ENCODE measurements at places on chromosomes 4 and X.
A peak's percentile ranks its signal among the peaks of the same experiment; 100 is the strongest.

DNA sequence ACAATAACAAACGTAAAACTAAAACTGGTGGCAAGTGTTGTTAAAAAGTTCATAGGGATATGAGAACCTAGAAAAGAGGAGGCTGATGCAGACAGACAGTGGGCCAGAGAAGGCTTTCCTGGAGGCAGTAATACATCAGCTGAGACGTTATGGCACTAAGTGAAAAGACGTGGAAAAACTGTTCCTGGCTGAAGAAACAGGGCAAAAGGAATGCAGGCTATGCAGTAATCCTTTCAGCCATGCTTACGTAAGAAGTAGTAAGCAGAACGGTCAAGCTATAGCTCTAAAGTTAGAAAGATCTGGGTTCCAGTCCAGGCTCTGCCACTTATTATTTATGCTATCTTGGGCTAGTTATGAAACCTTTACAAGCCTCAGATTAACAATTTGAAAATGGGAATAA lies 6.4 kb downstream of the LAMTOR3 start:
- DNase-seq: no peak

GRCh38 chrX:44157283-44157682 lies 184.1 kb upstream of the NDP start:
- DNase-seq: no peak

- DNase-seq: no peak
Observed at GRCh38 chrX:72100824-72101351, 30.8 kb downstream of the RTL5 start.

DNA sequence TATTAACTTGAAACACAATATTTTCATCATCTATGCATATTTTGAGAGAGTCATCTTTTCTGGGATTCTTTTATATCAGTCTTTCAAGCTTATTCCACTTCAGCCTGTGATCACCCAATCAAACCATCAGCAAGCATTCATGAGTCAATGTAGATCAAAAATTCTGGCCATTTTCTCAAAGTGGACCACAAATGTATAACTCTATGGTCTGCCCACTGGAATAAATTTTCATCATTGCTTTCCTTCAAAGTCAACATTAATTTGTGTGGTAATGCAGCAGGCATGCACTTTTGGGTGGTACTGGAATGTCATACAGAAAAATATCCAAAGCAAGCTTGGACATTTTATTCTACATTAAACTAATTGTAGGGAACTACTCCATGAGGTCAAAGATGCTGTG lies 1013.0 kb downstream of the STIM2 start:
- no peak for DNase-seq

- DNase-seq: peak; percentile 4
Observed at GRCh38 chrX:136961594-136962135, 72.1 kb downstream of the GPR101 start.

DNA sequence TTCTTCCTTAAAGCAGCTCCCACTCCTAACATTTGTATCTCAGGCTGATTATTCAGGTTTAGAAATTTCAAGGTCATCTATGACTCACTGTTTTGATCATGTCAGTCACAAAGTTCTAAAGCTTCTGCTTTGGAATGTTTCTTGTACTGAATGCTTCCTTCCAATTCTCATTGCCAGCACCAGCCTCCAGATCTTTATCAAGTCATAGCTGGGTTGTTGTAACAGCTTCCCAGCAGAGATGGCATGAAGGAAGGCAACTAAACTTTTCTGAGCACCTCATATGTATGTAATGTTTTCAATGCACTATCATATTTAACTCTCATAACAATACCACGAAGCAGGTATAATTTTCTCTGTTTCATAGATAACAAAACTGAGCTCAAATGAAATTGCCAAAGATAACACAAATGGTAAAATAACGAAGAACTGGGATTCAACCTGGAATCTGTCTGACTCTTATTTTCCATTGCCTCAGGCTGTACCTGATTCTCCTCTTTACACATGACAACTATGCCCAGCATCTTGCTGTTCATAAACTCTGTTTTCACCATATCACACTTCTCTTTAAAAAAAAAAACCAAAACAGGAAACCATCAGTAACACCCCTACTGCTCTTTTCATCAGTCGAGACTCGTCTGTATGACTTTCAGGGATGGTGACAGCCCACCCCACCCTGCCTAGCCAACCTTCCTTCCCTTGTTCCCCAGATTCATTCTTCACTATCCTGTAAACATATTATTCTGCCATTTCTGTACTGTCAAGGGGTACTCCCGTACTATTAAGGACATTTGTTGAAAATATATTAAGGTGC lies 13.4 kb downstream of the TRPC3 start:
- no peak for DNase-seq

- DNase-seq: no peak
Observed at GRCh38 chr4:86791126-86791525, 58.1 kb downstream of the SLC10A6 start.

- DNase-seq: no peak
Observed at GRCh38 chrX:139187738-139188137, 342.8 kb upstream of the F9 start.

DNA sequence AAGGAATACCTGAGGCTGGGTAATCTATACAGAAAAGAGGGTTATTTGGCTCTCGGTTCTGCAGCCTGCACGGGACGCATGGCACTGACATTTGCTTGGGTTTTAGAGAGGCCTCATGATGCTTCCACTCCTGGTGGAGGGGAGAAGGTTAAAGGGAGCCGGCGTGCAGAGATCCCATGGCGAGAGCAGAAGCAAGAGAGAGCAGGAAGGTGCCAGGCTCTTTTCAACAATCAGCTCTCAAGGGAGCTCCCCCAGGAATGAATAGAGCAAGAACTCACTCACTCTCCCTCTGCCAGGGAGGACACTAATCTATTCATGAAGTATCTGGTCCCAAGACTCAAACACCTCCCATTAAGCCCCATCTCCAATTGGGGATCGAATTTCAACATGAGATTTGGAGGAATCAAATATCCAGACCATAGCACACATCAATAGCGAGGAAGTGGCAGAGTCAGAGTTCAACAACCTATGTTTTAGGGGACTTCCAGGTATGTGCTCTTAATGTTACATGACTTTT lies 109.8 kb downstream of the SORBS2 start:
- DNase-seq: no peak

- DNase-seq: no peak
Observed at GRCh38 chr4:8157496-8157895, 1.1 kb downstream of the ABLIM2 start.

DNA sequence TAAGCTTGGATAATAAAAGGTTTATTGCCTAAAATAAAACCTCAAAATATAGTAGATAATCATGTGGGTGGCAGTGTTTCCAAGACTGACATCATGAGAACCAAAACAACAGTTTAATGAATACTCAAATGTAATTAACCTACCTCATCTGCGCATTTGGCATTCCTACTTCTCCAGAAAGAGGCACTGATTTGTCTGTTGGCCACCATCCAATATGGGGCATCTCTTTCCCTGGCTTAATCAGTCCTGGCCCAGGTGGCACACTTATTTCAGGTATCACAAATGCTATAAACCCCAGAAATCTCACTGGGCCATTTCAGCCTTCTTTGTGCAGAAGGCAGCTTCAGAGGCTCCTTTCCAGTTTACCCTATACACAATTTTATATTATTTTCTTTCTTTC lies 192.2 kb downstream of the COMMD8 start:
- DNase-seq: no peak

DNA sequence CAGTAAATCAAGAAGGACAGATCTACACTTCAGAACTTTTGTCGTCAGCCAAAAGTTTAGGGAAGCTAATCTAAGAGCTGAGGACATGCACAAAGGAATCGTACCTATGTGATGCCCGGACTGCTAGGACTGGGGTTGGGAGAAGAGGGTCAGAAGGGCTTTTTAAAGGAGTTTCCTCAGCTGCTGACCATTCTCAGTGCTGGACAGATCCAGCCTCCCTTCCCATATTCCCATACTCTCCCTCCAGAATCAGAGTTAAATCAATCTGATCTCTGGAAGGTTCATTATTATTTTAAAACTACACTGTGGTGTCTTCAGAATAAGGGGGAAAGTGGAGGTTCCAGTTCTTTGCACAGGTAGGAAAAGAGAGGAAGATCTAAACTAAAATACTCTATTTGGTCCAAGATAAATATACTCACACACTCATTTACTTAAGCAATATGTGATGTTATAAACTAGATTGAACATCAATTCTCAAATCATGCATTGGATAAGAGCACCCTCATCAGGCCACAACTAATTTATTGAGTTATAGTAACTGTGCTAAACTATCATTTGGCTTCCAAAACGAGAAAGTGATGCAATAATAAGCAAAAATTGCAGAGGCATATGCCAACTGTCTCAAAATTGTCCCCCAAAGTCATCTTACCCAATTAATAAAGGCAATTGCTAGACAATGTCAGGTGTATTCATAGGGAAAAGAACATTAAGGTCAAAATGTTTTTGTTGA lies 124.7 kb downstream of the HNRNPD start:
- no peak for DNase-seq

DNA sequence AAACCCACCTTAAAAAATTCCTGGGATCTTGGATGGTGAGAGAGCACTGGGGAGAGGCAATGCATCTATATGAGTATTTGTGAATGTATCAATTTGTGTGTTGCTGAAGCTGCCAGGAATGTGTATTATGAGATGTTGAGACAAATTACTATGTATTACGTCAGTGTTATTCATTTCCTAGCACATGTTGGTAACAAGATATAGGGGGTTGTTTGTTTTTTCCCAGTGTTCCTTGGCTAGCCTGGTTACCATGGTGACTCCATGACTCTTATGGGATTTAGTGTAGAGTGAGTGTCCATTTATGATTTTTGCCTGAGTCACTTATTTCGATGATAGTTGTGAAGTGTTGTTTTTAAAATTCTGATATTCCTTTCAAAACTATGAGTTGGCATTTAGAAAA lies 65.6 kb downstream of the RAB40A start:
- DNase-seq: peak; percentile 68

GRCh38 chr4:170476351-170476750 lies 386.6 kb upstream of the AADAT start:
- no peak for DNase-seq

GRCh38 chr4:103425406-103425805 lies 227.3 kb upstream of the CENPE start:
- no peak for DNase-seq

DNA sequence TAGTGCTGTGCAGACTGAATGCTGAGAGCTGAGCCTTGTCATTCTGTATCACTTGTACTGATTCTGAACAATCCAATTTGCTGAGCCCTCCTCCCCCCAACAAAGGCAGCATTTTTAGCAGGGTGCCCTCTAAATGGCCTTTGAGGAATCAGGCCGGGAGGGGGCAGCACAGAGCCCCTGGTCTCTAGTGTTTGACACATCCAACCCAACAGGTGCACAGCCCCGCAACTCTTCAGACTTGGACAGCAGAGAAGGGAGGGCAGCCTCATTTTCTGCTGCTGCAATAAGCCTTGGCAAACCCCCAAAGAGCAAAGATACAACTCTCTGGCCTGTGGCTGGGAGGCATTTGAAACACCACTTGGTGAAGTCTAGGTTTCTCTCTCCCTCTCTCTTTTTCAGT lies 3.4 kb downstream of the ATP1B4 start:
- no peak for DNase-seq

- DNase-seq: no peak
Observed at GRCh38 chr4:650951-651883, 22.9 kb downstream of the ATP5ME start.

DNA sequence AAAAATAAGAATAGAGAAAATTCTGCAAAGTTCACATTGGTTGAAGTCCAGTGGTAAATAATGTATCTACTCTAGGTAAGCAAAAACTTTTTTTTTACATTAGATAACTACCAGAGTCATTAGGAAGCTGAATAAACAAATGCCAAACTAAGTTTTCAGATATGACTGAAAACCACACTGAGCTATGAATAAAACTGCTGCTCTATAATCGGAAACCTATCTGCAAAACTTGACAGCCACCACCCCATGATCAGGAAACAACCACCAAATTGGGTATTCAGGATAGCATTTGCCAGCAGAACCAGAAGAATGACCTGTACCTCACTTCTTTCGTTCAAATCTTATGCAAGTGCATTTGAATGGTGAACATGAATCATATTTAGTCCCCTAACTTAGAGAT lies 173.0 kb upstream of the TET2 start:
- no peak for DNase-seq

DNA sequence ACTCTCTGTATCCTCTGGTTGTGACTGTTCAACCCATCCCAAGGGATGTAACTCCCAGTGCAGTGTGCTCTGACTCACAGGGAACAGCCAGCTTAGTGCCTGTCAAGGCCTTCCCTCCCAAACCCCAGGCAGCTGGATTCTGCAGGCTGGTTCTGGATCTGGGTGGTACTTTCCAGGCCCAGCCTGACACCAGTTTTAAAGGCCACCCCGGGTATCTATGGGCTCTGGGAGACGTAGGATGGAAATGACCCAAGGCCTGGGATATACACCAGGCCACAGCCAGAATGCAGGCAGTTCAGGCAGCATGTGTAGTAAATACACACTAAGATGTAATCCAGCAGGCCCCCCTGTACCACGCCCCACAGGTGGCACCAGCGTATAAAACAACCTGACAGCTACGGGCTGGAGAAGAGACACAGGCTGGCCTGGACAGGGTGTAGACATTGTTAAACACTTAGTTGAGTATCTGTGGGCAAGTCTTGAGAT lies 64.2 kb downstream of the SPINK2 start:
- no peak for DNase-seq

- no peak for DNase-seq
Observed at GRCh38 chr4:5988086-5988845, 30.0 kb downstream of the C4orf50 start.

GRCh38 chr4:1601852-1602654 lies 82.1 kb downstream of the FAM53A start:
- DNase-seq: no peak

DNA sequence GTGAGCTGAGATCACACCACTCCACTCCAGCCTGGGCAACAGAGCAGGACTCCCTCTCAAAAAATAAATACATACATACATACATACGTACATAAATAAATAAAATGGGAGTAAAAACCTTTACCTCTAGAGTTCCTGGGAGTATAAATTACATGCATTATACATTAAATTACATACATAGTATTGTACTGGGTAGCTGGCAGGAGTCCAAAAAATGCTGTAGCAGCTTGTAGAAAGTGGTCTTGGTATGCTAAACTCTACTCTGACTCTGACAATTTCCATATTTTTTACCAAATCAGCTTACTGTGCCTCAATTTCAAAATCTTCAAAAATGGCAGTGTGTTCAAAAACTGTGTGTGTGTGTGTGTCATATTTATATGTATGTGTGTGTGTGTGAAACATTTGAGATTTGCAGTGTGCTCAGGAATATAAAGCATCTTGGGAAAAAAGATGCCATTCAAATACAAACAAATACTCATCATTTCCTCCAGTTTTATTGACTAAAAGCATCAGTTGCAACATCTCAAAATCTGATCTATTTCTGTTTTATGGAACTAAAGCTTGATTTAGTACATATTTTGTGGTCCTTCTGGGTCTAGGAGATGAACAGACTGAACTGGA lies 171.7 kb downstream of the SHROOM3 start:
- DNase-seq: no peak
